ENCODE measurements at places on chromosomes 5 and 9. TPM values are rescaled to one million over a fixed set of nuclear protein-coding genes. Genes with fewer than 3 reads are reported as not detected.

The HRCT1 gene
- 0.68 TPM for total RNA-seq

The MARCOL gene
- total RNA-seq: not detected

The IL13 gene
- not detected for total RNA-seq

The CSF2 gene
- 49.0 TPM for total RNA-seq

The PTPRD gene
- 1.6 TPM for total RNA-seq
